SK-MEL-5 (cell line): ENCODE measurements at places on chromosomes 1 and 21. TPM values are rescaled to one million over a fixed set of nuclear protein-coding genes. Genes with fewer than 3 reads are reported as not detected.

GRCh38 chr1:91226741-91227140, 177.9 kb downstream of the HFM1 start:
- DNase-seq = no peak

The LCE3A gene
- not detected in 2 replicates for total RNA-seq

The CNIH3 gene
- total RNA-seq = 3.1 and 6.4 TPM in 2 replicates

DNA sequence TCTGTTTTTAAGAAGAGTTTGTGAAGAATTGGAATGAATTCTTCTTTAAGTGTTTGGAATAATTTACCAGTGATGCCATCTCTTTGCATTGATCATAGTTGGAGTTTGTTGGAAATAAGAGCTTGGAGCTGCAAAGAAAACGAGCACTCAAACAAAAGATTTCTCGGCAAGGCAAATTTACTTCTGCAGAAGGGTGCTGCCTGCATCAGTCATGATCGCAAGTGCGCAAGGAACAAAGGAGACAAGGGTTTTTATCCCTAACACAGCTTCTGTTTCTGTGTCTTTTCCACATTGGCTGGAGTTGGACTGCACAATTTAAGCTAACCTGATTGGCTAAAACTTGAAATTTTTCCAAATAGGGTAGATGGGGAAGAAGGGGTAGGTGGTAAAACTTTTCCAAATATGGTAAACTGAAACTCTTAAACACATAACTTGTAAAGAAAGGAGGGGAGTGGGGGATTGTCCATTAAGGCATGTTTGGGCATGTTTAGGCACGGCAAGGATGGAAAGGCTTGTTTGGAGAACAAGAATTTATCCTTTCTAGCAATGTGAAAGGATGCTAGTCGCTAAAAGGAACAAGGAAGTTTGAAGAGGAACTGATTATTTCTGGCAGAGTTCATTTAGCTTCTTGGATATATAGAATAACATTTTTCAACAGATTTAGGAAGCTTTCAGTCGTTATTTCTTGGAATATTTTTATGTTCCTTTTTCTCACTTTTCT, 3.5 kb upstream of the AADACL4 start:
- no peak for DNase-seq

The IL12RB2 gene
- total RNA-seq = 28.6 and 29.8 TPM in 2 replicates
